ENCODE measurements at places on chromosomes 12 and 14.

GRCh38 chr12:100671396-100672074, 98.1 kb downstream of the GAS2L3 start:
- no peak for DNase-seq

GRCh38 chr14:95439881-95440280, 76.6 kb downstream of the SYNE3 start:
- DNase-seq: no peak

DNA sequence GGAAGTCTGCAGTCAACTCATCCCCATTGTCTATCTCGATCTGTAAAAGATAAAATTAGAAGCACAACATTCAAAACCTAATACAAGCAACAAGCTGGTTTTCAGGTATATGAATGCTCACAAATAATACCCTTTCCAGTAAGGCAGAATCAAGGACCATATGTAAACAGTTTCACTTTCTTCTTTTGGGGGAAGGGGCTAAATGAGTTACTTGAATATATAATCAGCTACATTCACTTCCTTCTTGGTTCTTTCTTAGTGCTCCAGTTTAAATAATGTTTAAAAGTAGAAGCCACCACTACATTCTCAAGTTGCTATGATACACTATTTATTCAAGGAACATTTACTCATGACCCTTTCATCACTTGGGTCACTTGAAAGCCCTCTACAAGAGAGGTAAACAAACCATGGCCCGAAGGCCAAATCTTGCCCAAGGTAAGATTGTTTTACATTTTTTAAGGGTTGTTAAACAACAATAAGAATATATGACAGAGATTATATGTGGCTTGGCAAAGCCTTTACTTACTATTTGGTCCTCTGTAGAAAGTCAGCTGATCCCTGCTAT, 10.3 kb downstream of the TWF1 start:
- DNase-seq: peak; percentile 75

DNA sequence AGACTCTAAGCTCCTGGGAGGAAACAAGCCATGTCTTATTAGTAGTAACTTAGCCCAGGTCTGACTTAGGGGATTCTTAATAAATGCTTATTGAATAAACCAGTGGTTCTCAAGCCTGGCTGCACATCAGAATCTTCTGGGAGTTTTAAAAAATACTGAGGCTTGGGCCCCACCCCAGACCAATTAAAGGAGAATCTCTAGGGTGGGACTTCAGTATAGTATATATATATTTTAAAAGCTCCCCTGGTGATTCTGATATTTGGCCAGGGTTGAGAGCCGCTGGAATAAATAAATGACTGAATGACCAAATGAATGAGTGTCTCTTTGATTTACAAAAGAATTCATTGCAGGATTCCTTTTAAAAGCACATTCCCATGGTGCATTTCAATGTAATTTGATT, 151.5 kb upstream of the GSC start:
- no peak for DNase-seq

DNA sequence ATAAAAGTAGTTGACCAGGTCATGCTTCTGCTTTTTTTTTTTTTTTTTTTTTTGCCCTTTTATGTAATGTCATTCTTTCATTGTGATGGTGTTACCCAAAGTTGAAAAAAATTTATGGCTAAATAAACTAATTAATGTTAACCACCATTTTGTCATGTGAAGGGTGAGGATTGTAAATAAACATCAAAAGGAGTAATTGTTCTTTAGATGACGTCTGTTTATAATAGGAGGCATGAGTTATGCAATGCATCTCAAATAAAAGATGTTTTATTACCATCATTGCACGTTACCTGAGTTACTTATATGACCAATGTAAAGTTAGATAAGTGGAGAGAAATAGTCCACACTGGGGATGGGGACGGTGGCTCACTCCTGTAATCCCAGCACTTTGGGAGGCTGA, 349.9 kb upstream of the PDE3A start:
- DNase-seq: no peak

GRCh38 chr12:56007564-56008559, 10.8 kb downstream of the SUOX start:
- DNase-seq: peak; percentile 44

DNA sequence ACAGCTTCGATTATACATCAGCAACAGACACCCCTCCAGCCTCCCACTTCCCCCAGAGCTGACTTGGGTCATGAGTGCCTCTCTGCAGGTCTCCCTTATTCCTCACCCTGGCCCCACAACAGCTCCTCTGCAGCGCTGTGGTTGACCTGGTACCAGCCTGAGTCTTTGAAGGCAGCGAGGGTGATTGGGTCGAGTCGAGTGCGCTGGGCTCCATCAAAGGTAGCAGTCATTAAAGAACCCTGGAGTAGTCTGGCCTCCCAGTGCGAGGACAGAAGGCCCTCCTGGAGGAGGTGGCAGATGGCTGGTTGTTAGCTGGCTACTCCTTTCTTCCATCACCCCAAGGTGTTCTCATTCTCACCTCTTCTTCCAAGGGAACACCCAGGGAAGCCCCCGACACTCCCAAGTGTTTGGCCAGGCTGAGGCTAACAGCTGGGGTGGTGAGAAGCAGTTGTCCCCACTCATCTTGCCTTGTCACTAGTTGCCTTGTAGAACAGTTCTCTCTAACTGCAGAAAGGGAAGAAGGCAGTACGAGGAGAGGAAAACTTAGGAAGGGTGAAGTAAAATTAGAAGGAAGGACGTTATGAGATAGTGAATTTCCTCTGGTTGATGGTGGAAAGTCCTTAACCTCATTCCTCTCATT, 2.7 kb downstream of the CIROP start:
- no peak for DNase-seq

GRCh38 chr12:92149563-92149962, 3.9 kb upstream of the BTG1 start:
- no peak for DNase-seq

DNA sequence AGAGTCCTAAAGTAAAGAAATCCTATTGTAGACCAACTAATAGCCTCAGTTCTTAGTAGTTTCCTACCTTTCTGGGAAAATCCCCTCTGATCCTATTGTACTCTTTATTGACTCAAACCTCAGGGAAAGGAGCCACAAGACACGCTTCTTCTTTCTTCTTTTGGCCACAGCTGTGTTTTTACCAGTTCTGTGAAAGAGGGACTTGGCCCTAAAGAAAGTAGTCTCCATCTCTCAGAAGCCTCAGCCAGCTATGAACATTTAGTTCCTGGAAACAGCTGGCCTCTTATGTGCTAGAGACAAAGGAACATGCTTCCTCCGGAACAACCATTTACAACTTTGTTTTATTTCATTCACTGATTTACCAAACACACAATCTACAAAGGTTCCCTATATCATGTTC, 66.1 kb upstream of the ARID2 start:
- DNase-seq: no peak

DNA sequence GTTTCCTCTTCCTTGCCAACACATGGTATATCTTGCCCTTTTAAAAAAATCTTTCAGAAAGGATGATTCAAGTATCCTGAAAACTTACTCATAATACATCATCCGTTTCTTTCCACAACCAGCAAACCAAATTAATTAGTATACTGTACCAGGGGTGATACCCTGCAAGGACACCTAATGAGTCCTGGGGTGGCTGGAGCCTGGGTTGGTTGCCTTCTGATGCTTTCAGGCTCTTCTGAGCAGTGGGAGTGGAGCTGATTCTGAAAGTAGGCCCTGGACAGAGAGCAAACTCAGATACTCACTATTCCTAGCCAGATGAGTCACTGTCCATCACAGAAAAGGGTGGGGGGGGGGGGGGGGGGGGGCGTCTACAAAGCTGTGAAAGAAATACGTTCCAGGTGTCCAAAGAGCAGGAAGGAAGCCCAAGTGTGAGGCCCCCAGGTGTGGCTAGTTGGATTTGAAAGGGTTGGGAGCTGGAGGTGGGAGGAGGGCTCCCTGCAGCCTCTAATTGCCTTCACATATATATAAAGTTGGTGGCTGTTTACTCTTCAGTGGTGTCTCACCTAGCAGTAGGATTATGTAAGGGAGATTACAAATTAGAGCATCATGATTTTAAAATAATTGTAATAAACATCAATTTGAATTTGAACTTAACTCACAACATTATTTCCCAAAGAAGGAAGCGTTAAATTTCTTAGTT, 36.5 kb downstream of the FBXO33 start:
- DNase-seq: no peak

- no peak for DNase-seq
These were observed 120.4 kb downstream of the TBX5 start for GRCh38 chr12:114285554-114285953.
